Fibroblast of lung (primary cell): ENCODE measurements at places on chromosomes 4 and X. TPM values are rescaled to one million over a fixed set of nuclear protein-coding genes. Genes with fewer than 3 reads are reported as not detected.

- H3K27ac ChIP-seq, result no peak overlapping the region
- peaks cover 8% of the 10 kb centered on the region for H3K4me1 ChIP-seq
- peak; percentile 74 for DNase-seq
- H3K36me3 ChIP-seq, result no peaks in the 10 kb centered on the region
- H3K27me3 ChIP-seq, result no peaks in the 10 kb centered on the region
Measured at GRCh38 chr4:168812806-168813205, 197.2 kb downstream of the CBR4 start.

DNA sequence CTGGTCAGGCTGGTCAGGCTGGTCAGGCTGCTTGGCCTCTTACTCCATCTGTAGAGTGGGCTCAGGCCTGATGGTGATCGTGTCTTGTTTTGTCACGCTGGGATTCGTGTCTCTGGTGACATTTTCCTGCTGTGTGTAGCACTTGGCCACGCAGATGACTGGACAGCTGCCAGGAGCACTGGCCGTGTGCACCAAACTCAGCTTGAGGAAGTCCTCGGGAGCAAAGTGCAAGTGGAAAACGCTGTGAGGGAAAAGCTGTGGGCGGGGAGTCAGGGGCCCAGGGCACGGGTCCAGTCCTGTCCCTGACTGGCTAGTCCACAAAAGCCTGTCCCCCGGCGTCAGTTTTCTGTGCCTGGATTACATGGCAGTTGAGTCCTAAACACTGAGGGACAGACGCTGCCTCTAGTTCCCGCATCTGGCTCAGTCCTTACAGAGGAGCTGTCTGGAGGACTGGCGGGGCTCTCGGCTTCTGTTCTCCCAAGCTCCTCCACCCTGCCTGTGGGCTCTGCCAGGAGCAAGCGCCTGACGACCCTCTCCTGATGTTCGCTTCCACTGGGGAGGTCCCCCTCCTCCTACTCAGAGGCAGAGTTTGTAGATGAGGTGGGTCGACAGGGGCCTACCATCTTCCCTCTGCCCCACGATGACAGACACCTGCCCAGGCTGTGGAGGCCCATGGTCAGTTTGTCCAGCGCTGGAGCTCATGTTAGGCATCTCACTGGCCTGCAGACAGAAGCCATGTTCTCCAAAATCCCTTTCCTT is 35.9 kb upstream of the GRPEL1 start:
- peaks cover 2% of the 10 kb centered on the region for H3K27me3 ChIP-seq
- peaks cover 11% of the 10 kb centered on the region for H3K4me1 ChIP-seq
- peak overlapping the region; percentile 43 for H3K4me3 ChIP-seq
- no peak for DNase-seq

GRCh38 chrX:10017872-10018271 is 50.7 kb downstream of the CLDN34 start:
- H3K27me3 ChIP-seq, result no peaks in the 10 kb centered on the region
- peaks cover 3% of the 10 kb centered on the region for H3K4me1 ChIP-seq
- H3K4me3 ChIP-seq, result no peak overlapping the region

DNA sequence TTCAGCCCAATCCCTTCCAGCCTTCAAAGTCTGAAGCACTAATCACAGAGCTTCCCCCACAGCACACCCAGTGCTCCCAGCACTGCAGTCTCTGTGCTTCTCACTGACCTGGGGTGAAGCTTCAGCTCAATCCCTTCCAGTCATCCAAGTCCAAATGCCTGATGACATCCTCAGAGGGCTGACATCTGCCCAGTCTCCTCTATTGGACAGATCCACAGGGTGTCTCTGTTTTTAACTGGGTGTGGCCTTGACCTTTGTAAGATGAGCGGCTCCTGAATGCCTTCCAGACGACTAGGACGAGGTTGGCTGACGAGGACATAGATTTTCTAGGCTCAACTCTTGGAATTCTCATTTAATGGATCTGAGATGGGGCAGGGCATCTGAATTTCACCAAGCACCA is 7.6 kb upstream of the SLC2A9 start:
- no peaks in the 10 kb centered on the region for H3K36me3 ChIP-seq
- no peaks in the 10 kb centered on the region for H3K27me3 ChIP-seq
- no peak overlapping the region for H3K4me3 ChIP-seq
- no peak for DNase-seq
- H3K4me1 ChIP-seq, result peaks cover 16% of the 10 kb centered on the region

DNA sequence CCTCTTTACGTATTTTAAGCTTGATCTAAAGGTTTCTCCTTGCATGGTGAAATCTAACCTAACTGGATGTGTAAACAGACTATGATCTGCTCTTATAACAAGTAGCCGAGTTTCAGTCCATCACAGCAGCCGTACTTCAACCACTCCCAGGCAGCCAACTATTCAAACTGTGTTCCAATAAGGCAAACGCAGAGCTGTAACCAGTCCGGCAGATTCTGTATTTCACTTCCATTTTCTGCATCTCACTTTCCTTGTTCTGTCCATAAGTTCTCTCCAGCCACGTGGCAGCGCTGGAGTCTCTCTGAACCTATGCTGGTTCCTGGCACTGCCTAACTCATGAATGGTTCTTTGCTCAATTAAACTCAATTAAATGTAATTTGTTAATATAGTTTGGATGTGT is 132.6 kb downstream of the FHDC1 start:
- no peaks in the 10 kb centered on the region for H3K4me1 ChIP-seq
- H3K36me3 ChIP-seq, result no peaks in the 10 kb centered on the region
- DNase-seq, result no peak
- no peak overlapping the region for H3K27ac ChIP-seq

Gene CENPC
- 10.5 and 15.4 TPM in 2 replicates for total RNA-seq

Gene SOWAHB
- total RNA-seq, result under 0.01 and 0.17 TPM in 2 replicates

Gene TACR3
- total RNA-seq, result under 0.01 TPM in 1 of 2 replicates, not detected in the other
